Muscle of arm (tissue), 14 donors: ENCODE measurements at places on chromosomes 2 and 18. TPM values are rescaled to one million over a fixed set of nuclear protein-coding genes. Genes with fewer than 3 reads are reported as not detected.

DNA sequence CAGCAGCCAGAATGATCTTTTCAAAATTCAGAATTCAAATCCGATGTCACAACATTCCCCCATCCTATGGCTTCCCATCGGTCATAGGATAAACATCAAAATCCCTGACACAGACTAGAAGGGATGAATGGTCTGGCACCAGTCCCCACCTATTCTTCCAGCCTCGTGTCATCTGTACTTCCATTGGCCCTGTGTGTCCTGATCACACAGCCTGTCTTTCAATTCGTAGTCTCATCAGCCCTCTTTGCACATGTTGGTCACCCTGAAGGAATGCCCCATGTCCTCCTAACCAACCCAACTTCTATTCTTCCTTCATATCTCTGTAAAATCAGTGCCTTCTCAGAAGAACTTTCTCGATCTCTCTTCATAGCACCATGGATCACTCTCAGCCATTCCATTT is 157.2 kb downstream of the NEB start:
- DNase-seq = no peak

DNA sequence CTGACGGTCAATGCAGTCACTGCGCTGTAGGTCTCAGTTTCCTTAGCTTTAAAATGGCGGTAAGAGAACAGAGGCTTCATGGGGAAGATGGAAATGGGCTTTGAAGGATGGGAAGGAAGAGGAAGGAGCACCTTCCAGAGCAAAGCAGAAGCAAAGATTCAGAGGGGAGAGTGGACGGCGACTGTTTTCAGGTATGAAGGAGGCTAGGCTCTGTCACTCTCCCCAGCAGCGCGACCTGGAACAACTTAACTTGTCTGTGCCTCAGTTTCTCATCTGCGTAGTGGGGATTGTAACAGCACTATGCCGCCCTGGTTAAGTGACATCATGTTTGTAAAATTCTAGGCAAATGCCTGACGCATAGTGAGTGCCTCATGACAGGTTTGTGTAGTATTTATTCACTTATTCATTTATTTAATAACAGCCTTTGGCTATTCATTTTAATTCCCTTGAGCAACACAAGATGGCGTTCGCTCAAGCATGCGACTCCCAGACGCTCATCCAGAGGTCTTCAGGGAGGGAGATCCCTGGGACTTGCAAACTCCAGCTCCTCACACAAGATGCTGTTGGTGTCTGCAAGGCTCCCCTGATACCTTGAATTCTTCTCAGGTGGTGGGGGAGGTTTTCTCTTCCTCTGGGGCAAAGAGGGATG is 336.3 kb downstream of the DYSF start:
- DNase-seq = no peak

- no peak for DNase-seq
Observed at GRCh38 chr2:159160412-159160811, 126.1 kb downstream of the WDSUB1 start.

The ZBTB7C gene
- polyA plus RNA-seq = 2.5 TPM
